GM12878 (cell line): ENCODE measurements at places on chromosomes 5 and 9. TPM values are rescaled to one million over a fixed set of nuclear protein-coding genes. Genes with fewer than 3 reads are reported as not detected.

Gene EIF4EBP3
- total RNA-seq: 6.2 and 9.3 TPM in 2 replicates

- no peak for DNase-seq
Observed at GRCh38 chr5:128403333-128403732, 134.7 kb downstream of the FBN2 start.

DNA sequence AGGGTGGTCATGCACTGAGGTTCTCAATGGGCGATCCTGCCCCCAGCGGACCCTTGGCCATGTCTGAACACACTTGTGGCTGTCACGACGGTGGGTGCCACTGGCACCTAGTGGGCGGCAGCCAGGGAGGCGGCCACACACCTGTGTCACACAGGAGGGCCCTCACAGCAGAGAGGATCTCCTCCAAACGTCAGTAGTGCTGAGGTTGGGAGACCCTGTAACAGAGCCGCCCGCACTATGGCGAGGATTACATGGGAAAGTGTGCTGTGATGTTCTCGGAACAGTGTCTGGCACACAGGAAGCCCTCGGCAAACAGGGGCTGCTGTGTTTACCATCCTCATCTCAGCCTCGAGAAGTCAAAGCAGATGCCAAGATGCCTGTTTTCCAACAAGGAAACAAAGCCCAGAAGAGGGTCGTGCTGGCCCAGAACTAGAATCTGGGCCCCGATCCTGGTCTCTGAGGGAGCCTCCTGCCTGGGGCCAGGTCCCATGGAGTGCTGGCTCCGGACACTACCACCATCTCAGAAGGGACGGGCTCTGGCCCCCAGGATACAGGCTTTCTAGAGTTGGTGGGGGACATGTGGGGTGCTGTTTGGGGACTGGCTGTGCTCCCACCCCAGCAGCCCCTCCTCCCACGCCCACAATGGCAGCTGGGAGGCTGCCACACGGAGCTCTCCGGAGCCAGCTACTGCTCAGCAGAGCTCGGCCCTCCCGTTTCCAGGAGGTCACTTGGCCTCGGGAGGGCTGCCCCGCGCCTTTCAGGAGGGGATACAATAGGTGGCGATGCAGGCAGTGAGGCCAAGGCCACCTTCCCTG is 48.2 kb downstream of the DBH start:
- no peak for DNase-seq

DNA sequence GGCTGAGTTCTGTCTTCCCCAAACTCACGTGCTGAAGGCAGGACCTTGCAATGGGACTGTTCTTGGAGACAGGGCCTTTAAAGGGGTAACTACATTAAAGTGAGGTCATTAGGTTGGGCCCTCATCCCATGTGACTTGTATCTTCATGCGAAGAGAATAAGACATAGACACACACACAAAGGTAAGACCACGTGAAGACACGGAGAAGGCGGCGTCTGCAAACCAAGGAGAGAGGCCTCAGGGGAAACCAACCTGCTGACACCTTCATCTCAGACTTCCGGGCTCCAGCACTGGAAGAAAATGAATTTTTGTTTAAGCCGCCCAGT is 50.7 kb upstream of the KCNMB1 start:
- no peak for DNase-seq

DNA sequence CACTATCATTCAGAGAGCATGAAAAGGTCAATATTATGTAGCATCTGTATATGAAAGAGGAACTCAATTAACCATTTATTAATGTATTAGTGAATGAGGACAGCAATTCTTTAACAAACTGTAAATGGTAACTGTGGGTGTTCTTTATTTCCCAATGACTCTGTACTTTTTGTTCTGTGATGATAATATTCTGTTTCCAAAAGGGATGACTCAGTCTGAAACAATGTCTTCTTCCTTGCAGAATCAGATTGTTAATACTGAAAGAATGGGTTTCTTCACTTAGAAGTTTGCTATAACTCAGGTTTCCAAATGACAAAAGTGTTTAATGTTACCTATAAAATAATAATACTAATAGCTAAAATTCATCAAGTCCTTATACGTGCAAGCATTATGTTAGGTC is 1518.7 kb upstream of the WWC1 start:
- no peak for DNase-seq

- DNase-seq: no peak
Observed at GRCh38 chr9:112846528-112847488, 43.9 kb downstream of the SLC46A2 start.

- DNase-seq: no peak
Observed at GRCh38 chr5:136731241-136731900, 366.0 kb upstream of the TRPC7 start.

DNA sequence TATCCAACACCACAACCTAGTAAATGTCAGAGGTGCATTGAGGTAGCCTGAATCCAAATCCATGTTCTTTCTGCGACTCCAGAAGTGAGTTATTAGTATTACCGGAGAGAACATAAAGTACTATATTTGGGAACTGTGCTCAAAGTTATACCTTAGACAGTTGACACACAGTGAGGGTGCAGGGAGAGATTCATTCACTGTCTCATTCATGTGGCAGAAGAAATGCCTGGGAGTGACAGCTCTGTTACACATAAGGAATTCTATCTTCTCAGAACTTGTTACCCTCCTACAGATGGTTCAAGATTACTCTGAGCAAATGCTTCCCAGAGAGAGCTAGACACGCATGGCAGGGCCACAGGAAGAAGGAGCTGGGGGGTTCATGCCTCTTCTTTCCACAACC is 103.0 kb downstream of the ATP10B start:
- DNase-seq: no peak
